Heart right ventricle (tissue), 16 donors: ENCODE measurements at places on chromosomes 4 and X. TPM values are rescaled to one million over a fixed set of nuclear protein-coding genes. Genes with fewer than 3 reads are reported as not detected.

- no peak overlapping the region for H3K27ac ChIP-seq
- H3K27me3 ChIP-seq: no peaks in the 10 kb centered on the region
- H3K4me1 ChIP-seq: no peaks in the 10 kb centered on the region
- H3K4me3 ChIP-seq: no peak overlapping the region
- DNase-seq: no peak
Measured at GRCh38 chrX:18016941-18017340, 155.8 kb upstream of the RAI2 start.

BRCC3 gene
- 16.2 TPM for total RNA-seq

PWWP3B gene
- 7.8 TPM for total RNA-seq

TBX22 gene
- total RNA-seq: not detected

RAB40A gene
- total RNA-seq: not detected

DSPP gene
- total RNA-seq: not detected

DNA sequence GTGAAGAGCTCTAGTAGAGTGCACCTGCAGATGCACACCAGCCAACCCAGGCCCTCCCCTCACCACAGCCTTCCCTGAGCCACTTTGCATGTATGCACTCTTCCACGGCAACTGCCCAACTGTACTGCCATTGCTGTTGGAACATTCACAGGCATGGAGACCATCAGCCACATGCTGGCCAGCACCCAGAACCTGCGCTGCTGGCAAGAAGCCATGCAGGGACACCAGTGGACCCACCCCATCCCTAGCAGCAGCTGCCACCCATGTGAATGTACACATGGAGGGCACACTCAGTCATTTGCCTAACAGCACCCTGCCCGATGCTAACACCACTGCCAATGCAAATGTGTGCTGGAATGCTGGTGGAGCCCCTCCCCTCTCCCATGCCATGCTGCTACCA, 35.6 kb downstream of the FAM47B start:
- H3K27ac ChIP-seq: no peak overlapping the region
- H3K4me3 ChIP-seq: no peak overlapping the region
- no peak for DNase-seq
- no peaks in the 10 kb centered on the region for H3K4me1 ChIP-seq
- no peaks in the 10 kb centered on the region for H3K36me3 ChIP-seq
- H3K27me3 ChIP-seq: peaks cover 3% of the 10 kb centered on the region

DNA sequence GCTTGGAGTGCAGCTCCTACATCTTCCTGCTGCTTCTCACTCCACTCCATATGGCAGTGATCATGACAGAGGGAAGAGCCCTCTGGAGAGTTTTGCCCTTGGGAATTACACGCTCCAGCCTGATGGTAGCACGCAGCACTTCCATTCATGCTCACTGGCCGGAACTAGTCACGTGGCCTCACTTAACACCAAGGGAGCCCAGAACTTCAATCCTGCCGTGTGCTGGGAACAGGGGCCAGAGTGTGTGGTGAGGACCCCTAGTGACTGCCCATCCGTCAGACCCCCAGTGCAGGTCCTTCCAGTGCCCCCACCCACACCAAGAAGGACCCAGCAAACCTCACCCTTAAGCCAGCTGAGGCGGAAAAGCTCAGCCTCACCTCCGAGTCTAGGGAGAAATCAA, 230.7 kb downstream of the EVC2 start:
- H3K36me3 ChIP-seq: no peaks in the 10 kb centered on the region
- H3K27me3 ChIP-seq: no peaks in the 10 kb centered on the region
- no peak for DNase-seq
- H3K27ac ChIP-seq: no peak overlapping the region
- no peaks in the 10 kb centered on the region for H3K4me1 ChIP-seq

- H3K4me1 ChIP-seq: no peaks in the 10 kb centered on the region
- no peak overlapping the region for H3K4me3 ChIP-seq
- no peaks in the 10 kb centered on the region for H3K36me3 ChIP-seq
- H3K27ac ChIP-seq: no peak overlapping the region
- no peak for DNase-seq
Measured at GRCh38 chrX:16822723-16823122, 36.5 kb downstream of the TXLNG start.

- H3K4me1 ChIP-seq: peaks cover 45% of the 10 kb centered on the region
- H3K27me3 ChIP-seq: no peaks in the 10 kb centered on the region
- no peak overlapping the region for H3K27ac ChIP-seq
- H3K36me3 ChIP-seq: no peaks in the 10 kb centered on the region
- no peak for DNase-seq
- H3K4me3 ChIP-seq: no peak overlapping the region
Measured at GRCh38 chr4:139738846-139739613, 73.4 kb downstream of the MGST2 start.

DNA sequence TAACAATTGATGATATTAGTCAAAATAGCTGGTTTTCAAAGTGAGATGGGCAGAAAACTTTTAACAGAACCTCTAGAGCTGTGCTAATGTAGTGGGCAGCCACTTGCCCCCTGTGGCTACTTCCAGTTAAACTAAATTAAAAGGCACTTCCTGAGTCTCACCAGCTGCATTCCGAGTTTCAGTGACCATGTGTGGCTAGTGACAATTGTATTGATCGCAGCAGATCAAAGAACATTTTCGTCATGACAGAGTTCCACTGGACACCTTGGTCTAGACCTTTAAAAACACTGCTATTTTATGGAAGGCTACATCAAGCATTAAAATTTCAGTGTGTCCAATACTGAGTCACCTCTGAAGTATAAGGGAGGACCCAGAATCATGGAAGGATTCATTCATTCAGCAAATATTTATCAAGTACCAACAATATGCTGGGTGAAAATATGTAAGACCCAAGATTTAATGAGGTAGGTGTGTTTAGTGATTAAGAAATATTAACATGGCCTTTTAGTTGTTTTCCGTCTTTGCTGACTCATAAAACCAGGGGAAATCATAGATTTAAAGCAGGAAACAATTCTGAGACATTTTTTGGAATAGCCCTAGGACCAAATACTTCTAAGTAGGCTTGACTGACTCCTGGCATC, 5.1 kb upstream of the FAT1 start:
- no peak for DNase-seq
- H3K4me3 ChIP-seq: no peak overlapping the region
- no peak overlapping the region for H3K27ac ChIP-seq
- H3K36me3 ChIP-seq: no peaks in the 10 kb centered on the region
- peaks cover 13% of the 10 kb centered on the region for H3K27me3 ChIP-seq

DNA sequence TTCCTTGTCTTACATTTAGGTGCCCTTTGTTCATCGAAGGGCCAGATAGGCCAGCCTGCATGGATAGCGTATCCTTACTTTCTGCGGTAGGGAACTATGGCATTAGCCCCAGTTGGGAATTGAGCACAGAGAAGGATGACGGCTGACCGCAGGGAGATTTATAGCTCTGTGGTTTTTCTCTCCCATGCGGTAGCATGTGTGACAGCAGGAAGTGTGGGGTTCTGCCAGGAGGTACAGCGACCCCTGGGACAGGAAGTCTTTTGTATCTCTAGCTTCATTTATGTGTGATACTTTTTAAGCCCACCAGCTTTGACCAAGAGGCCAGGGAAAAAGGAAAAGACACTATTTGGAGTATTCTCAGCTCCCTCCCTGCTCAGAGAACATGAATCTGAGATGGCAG, 33.1 kb downstream of the GAB3 start:
- H3K36me3 ChIP-seq: peaks cover 12% of the 10 kb centered on the region
- H3K27ac ChIP-seq: no peak overlapping the region
- no peaks in the 10 kb centered on the region for H3K27me3 ChIP-seq
- DNase-seq: no peak

GRCh38 chr4:139368998-139369397, 66.7 kb upstream of the NDUFC1 start:
- H3K27me3 ChIP-seq: no peaks in the 10 kb centered on the region
- H3K4me1 ChIP-seq: no peaks in the 10 kb centered on the region
- H3K27ac ChIP-seq: no peak overlapping the region
- peaks cover 25% of the 10 kb centered on the region for H3K36me3 ChIP-seq
- no peak for DNase-seq

DNA sequence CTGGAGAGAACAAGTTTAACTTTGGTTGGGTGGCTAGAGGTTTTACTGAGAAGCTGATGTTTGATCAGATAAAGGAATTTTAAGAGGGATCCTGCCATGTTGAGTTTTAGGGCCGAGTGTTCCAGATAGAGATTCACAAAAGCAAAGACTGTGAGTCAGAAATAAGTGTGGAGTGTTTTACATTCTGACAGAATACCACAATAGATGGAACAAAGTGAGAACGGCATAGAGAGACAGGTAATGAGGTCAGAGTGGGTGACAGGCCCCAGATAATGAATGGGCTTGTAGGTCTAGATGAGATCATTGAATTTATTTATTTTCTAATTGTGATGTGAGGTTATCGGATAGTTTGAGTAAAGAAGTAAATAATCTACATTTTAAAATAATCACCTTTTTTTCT, 502.6 kb downstream of the EPHA5 start:
- no peak overlapping the region for H3K27ac ChIP-seq
- H3K36me3 ChIP-seq: no peaks in the 10 kb centered on the region
- no peaks in the 10 kb centered on the region for H3K27me3 ChIP-seq
- no peak for DNase-seq
- H3K4me3 ChIP-seq: no peak overlapping the region
- no peaks in the 10 kb centered on the region for H3K4me1 ChIP-seq

UGT2B11 gene
- total RNA-seq: not detected

DNA sequence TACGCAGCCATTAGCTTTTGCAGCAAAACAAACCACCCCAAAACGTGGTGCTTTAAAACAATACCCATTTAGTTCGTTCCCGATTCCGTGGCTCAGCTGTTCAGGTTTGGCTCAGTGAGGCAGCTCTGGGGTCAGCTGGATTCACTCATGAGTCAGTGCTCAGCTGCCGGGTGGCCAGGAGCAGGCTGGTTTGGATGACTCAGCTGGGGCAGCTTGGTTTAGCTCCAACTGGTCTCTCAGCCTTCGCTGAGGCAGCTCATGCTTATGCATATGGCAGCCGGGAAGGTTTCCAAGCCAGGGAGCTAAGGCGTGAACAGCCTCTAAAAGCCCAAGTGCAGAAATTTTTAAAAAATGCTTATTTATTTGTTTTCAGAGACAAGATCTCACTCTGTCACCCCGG, 13.3 kb upstream of the CD99 start:
- H3K4me1 ChIP-seq: peaks cover 11% of the 10 kb centered on the region
- no peak overlapping the region for H3K27ac ChIP-seq
- H3K36me3 ChIP-seq: no peaks in the 10 kb centered on the region
- peak; percentile 74 for DNase-seq
- no peaks in the 10 kb centered on the region for H3K27me3 ChIP-seq
- H3K4me3 ChIP-seq: no peak overlapping the region

DNA sequence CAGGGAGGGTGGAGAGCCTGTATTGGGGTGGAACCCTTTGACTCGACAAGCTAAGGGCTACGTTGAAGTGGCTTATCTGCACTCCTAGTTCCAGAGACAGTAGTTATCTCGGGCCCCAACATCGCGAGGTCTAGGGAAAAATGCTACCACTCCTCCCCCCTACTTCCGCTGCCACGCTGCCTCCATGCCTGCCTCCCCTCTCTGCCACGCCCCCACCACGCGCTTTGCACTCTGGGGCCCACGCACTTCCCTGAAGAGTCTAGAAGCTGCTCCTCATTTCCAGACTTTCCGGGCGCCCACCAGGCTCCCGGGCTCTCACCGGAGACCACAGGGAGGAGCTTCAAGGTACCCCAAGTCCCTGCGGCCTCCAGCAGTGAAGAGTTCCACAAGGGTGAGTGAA, at the start of gene PASD1:
Gene PASD1, plus strand, starts transcription at position 227 of the 400 bp plus-strand sequence. CDS start 37,879 bp downstream, outside the sequence.
- no peak for DNase-seq
- H3K27ac ChIP-seq: no peak within 1 kb of the TSS
- no peaks in the 10 kb centered on the region for H3K27me3 ChIP-seq
- no peaks in the 10 kb centered on the region for H3K4me1 ChIP-seq
- no peaks in the 10 kb centered on the region for H3K36me3 ChIP-seq

POF1B gene
- 4.6 TPM for total RNA-seq

DUX4 gene
- total RNA-seq: not detected

DNA sequence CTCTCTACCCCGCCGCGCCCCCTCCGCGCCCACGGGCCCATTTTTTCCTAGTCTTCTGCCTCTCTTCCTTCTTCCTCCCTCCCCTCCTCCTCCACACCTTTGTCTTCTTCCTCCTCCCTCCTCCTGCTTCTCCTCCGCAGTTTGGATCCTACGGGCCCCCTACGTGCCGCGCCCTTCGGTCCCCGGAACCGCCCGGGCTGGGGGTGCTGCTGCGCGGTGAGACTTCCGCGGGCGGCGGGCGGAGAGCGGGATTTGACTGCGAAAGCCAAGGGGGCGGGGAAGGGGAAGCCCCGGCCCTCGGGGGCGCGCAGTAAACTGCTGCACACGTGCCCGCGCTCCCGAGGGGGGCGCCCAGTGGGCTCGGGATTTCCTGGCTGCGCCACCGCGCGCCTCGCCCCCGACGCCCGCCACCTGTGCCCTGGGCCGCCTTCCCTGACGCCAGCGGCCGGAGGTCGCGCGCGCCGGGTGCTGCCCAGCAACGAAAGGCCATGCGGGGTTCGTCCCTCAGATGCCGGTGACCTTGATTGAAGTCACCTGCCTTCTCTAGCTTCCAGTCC, 3.3 kb upstream of the NKX3-2 start:
- peaks cover 30% of the 10 kb centered on the region for H3K4me1 ChIP-seq
- DNase-seq: no peak
- H3K27me3 ChIP-seq: peaks cover 91% of the 10 kb centered on the region
- H3K36me3 ChIP-seq: no peaks in the 10 kb centered on the region
- H3K27ac ChIP-seq: no peak overlapping the region

DNA sequence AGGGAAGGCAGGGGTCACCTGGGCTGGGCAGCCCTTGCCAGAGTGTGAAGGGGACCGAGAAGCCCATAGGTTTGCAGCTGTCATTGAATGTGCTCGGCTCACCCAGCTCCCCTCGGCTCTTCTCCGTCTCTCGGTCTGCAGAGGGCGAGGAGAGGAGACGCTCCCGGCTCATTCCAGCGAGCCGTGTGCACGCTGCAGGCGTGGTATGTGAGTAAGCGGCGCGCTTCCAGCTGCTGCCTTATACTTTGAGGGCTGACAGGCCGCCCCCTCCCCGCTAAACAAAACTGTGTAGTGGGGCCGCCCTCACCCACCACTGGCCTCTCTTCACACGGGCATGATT, 23.0 kb upstream of the BCORL1 start:
- no peaks in the 10 kb centered on the region for H3K27me3 ChIP-seq
- H3K4me3 ChIP-seq: no peak overlapping the region

- H3K27me3 ChIP-seq: no peaks in the 10 kb centered on the region
- no peaks in the 10 kb centered on the region for H3K36me3 ChIP-seq
- H3K4me1 ChIP-seq: no peaks in the 10 kb centered on the region
- no peak overlapping the region for H3K27ac ChIP-seq
- H3K4me3 ChIP-seq: no peak overlapping the region
Measured at GRCh38 chr4:107283587-107284559, 247.8 kb upstream of the DKK2 start.

NMU gene
- not detected for total RNA-seq

HTRA3 gene
- 77.5 TPM for total RNA-seq

- no peak for DNase-seq
- no peak overlapping the region for H3K4me3 ChIP-seq
- H3K4me1 ChIP-seq: no peaks in the 10 kb centered on the region
- H3K36me3 ChIP-seq: peaks cover 36% of the 10 kb centered on the region
- H3K27ac ChIP-seq: no peak overlapping the region
- H3K27me3 ChIP-seq: no peaks in the 10 kb centered on the region
Measured at GRCh38 chr4:5808081-5808741, 84.7 kb downstream of the CRMP1 start.

DNA sequence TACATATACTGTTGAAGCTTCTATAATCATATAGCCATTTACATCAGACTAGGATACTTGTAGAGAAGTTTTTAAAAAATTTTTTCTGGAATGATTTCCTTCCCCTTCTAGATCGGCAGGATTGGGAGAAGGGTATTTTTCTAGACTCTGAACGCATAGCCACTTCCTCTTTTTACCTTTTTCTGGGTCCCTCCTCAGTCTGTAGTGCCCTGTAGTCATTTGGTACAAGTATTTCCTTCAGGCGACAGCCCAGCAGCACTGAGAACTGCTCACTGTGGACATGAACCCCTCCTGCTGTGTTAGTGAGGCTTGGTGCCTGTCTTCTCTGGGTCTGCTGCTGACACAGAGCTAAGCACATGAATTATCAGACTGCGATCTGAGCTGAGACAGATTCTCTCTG, 255.4 kb downstream of the ARHGAP10 start:
- peaks cover 9% of the 10 kb centered on the region for H3K4me1 ChIP-seq
- DNase-seq: no peak
- H3K27me3 ChIP-seq: no peaks in the 10 kb centered on the region
- H3K27ac ChIP-seq: no peak overlapping the region
